Epithelial cell of esophagus (primary cell): ENCODE measurements at places on chromosomes 6 and 20.

DNA sequence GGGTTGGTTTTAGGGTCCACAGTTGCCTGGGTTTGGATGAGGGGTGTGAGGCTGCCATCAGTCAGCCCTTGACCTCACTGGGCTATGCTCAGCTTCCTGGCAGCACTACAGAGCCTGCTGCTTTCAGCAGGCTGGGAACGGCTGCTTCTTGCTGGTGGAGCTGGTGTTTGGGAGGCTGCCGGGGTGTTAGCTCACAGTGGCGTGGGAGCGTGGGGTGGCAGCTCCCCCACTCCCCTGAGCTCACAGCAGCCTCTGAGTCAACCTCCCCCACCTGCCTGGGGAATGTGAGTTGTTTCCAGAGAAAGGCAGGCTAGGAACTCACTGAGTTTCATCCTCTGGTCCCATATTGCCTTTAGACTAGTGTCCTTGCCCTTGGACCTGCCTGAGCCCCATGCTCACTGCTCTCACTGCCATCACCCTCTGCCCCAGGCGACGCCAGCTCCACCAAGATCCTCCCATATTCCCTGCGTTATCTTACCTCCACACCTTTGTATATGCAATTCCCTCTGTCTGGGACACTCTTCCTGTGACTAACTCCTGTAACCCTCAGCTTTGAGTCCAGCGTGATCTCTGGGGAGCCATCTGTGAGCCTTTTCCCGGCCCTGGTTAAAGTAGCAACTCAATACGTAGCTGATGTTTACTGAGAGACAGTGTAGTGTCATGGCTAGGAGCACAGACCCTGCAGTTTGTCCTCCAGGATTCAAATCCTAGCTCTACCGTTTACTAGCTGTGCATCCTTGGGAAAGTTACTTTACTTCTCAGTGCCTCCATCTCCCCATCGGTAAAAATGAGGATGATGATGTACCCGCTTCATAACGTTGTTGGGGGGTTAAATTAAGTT is 34.8 kb downstream of the PPP1R16B start:
- no peak for DNase-seq

DNA sequence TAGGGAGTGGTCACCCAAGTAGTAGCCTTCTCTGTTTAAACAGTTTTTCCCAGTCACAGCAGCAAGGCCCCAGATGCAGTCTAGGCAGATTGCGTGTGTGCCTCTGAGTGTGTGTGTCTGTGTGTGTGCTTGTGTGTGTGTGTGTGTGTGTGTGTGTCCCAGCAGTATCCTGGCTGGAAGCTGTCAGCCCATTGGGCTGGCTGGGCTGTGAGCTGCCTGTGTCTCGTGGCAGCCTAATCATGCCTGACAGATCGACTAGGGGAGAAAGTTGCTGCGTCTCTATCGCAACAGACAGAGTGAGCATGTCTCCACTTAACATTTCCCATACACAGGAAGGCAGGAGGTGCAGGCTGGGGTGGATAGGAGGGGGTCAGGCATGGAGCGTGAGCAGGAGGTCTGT is 42.9 kb upstream of the LRFN2 start:
- no peak for DNase-seq

DNA sequence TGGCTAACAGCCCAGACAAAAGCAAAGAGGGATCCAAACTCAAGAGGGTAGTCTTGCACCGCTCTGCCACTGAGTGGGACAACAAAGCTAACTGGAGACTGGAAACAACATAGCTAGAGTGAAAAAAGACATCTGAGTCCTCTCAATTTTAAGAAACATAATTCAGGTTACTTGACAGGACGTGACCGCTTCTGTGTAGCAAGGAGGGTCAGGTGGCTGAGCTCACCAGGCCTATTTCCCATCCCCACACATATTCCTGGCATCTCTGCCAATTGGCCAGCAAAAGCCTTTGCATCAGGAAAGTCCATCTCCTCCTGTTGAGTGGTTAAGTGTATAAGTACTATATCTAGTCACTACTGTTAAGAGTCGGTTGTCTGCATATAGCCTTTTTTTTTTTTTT is 25.3 kb upstream of the TBC1D20 start:
- no peak for DNase-seq

GRCh38 chr6:158863646-158864045 is 44.5 kb upstream of the EZR start:
- DNase-seq: no peak
